ENCODE measurements at places on chromosomes 6 and 20. TPM values are rescaled to one million over a fixed set of nuclear protein-coding genes. Genes with fewer than 3 reads are reported as not detected.

Gene BRPF3
- total RNA-seq, result 14.5 TPM

Gene SRSF6
- total RNA-seq, result 75.0 TPM

Gene RIMS4
- 0.13 TPM for total RNA-seq

Gene BPIFA1
- not detected for total RNA-seq

Gene ZNF318
- total RNA-seq, result 14.9 TPM

Gene BANF2
- not detected for total RNA-seq

Gene GGTLC1
- not detected for total RNA-seq

Gene FAM217A
- not detected for total RNA-seq

Gene KIFC1
- 15.9 TPM for total RNA-seq

Gene TREML1
- not detected for total RNA-seq

Gene USP49
- total RNA-seq, result 5.1 TPM

Gene ULBP3
- 21.7 TPM for total RNA-seq

Gene RIPOR3
- 0.76 TPM for total RNA-seq

Gene ZNF311
- 2.1 TPM for total RNA-seq

Gene FNDC11
- total RNA-seq, result 0.26 TPM

Gene HSPA12B
- total RNA-seq, result 0.22 TPM

Gene CDC25B
- 48.6 TPM for total RNA-seq

Gene MOG
- total RNA-seq, result not detected

Gene ALDH5A1
- 5.0 TPM for total RNA-seq

Gene PKIB
- 0.13 TPM for total RNA-seq

Gene SLC22A2
- not detected for total RNA-seq

Gene LY6G6D
- total RNA-seq, result not detected

Gene HS3ST5
- not detected for total RNA-seq

Gene EYA4
- total RNA-seq, result 0.32 TPM

Gene SLC13A3
- 1.6 TPM for total RNA-seq

Gene HAO1
- not detected for total RNA-seq

Gene EGFL8
- 1.7 TPM for total RNA-seq

Gene KCNK15
- total RNA-seq, result 6.8 TPM

Gene SEL1L2
- total RNA-seq, result not detected

Gene GLO1
- 135 TPM for total RNA-seq

Gene CALHM5
- 3.1 TPM for total RNA-seq

Gene PTCHD4
- total RNA-seq, result 0.54 TPM

Gene ADTRP
- 1.9 TPM for total RNA-seq

Gene PRKN
- total RNA-seq, result 6.5 TPM
